OCI-M1 (cell line): ENCODE measurements at places on chromosomes 13 and 19.

GRCh38 chr19:17160908-17161307, 54.2 kb upstream of the USE1 start:
- no peak for DNase-seq

- DNase-seq, result no peak
Observed at GRCh38 chr13:109983447-109983846, 197.1 kb upstream of the IRS2 start.

DNA sequence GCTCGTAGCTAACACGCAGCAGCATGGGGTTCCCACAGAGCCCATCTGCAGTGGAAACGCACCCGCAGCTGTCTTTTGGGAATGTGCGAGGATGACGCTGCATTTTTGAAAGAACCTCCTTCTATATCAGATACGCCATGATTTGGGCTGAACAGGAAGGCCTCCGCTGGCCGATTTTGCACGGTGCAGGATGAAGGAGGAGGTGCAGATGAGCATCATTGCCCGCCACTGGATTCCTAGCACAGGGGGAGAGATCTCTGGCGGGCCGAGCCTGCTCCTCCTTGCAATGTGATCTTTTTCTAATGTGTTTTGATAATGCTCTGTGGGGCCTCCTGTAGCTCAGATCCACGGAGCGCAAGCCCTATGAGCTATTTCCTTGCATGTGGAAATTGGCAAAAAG, 55.5 kb downstream of the EFNB2 start:
- no peak for DNase-seq

DNA sequence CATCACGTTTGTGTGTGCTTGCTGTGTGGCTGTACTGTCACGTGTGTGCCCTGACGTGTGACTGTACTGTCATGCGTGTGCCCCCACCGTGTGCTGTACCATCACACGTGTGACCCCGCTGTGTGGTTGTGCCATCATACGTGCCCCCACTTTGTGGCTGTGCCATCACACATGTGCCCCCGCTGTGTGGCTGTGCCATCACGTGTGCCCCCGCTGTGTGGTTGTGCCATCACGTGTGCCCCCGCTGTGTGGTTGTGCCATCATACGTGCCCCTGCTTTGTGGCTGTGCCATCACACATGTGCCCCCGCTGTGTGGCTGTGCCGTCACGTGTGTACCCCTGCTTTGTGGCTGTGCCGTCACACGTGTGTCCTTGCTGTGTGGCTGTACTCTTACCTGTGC, 25.7 kb downstream of the TFDP1 start:
- no peak for DNase-seq

DNA sequence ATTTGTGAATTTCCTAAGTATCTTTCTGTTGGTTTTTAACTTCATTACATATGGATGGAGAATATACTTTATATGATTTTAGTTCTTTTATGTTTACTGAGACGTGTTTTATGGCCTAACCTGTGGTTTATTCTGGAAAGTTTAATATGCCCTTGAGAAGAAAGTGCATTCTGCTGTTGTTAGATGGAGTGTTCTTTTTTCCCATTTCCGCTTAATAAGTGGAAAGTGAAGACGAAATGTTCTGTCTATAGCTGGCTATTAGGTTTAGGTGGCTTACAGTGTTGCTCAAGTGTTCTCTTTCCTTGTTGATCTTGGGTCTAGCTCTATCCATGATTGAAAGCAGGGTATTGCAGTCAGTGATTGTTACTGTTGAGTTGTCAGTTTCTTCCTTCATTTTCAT, 17.2 kb upstream of the TIMM50 start:
- DNase-seq, result no peak

- peak; percentile 33 for DNase-seq
Observed at GRCh38 chr13:36848199-36848982, 29.4 kb downstream of the RFXAP start.

DNA sequence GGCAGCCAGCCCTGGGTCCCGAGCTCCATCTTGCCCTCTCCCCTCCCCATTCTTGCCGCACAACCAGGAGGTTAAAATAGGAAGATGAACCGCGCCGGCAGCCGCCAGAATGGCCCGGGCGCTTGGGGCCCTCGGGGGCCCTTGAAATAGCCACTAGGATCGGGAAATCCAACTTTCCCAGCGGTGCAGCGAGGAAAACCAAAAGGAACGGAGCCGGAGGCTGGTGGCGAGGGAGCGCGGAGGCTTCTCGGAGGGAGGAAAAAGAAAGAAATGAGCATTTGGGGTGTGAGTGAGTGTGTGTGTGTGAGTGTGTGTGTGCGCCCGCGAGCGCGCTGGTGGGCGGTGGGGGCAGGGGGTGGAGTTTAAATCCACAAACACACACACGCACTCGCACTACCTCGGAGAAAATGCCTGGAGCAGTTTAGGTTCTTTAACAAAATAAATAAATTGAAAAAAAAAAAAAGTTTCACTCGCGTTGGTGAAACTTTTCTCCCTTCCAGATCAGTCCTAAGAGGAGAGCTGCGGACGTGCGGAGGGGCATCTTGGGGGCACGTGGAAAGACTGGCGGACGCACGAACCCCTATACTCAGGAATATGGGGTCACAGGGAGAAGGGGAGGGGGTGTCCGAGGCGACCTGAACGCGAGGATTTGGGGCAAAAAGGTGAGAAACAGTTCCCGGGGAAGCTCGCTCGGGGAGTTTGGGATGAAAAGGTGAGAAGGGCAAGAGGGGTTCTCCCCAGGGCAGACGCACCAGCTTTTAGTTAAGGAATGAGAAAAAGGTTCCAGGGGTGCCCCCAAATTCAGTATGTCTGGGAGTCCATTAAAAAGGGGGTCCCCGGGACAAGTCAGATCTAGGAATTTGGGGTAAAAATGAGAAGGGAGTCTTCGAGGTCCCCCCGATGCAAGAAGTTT, 1.3 kb downstream of the RFX2 start:
- no peak for DNase-seq

DNA sequence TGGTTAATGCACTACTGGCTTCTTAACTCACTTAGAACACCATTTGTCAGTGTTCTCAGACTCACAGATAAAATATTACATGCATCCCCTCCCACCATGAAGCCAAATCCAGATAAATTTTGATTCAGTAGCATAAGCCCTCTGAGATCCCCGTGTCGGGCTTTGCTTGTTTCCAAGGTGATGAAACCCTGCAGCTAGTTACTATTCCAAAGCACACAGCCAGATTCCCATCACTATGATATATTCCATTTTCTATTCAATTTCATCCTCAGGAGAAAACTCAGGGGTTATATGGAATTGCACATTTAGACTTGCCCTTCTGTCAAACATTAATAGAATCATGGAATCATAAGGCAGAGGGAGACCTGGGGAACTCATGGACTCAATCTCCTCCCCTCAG, 9.4 kb upstream of the FAM124A start:
- no peak for DNase-seq

- DNase-seq, result no peak
Observed at GRCh38 chr19:40300668-40301067, 15.5 kb upstream of the AKT2 start.

GRCh38 chr19:8589177-8589714, 12.0 kb upstream of the MYO1F start:
- DNase-seq, result no peak

DNA sequence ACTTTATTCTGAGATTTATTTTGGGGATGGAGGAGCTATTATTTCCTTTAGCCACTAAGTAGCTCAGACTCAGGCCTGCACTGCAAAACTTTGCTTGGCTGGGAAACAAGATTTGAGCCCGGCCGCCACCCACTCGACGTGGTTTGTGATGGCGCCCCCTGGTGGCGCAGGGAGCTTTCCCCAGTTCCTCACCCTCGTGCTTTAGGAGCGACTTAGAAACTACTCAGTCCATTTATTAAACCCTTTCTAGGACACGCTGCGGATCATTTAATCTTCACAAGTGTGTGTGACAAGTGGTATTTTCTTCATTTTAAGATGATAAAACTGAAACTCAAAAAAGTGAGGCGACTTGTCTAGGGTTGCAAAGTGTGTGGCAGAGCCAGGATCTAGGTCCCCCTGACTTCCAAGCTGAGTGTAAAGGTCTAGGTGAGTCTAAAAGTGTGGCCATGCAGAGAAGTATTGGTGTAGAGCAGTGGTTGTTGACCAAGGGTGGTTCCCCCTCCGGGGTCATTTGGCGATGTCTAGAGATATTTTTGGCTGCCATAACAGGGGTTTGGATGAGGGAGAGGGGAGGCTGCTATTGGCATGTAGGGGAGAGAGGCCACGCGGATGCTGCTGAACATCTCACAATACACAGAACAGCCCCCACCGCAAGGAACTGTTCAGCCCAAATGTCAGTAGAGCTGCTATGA, 2.2 kb downstream of the CXCL17 start:
- peak; percentile 89 for DNase-seq

DNA sequence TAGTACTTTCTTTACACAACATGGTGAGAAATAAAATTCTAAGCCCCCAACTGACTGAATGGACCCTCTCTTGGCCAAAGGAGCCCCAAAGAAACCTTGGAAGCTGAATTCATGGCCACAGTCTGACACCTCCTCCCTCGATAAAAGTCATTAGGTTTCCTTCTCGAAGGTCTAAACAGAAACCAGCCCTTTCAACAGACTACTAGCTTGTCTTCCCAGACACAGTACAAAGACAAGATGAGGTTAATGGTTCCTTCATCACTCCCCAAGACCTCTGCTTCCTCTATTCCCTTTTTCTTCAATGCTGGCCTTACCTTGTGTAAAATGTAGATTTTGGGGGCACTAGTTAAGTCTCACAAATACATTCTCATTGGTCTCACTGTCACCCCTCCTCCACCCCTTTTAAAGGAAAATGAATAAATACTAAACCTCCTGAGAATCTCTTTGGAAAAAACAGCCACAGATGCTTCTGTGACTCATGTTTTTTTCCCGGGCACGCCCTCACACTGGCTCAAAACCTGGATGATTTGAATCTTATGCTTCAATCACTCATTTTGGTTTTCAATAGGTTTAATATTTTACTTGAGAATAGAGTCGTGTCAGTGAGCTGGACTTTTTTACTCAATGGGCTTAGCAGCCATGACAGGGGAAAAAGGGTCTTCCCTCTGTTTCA, 65.8 kb upstream of the MED4 start:
- DNase-seq, result peak; percentile 32

DNA sequence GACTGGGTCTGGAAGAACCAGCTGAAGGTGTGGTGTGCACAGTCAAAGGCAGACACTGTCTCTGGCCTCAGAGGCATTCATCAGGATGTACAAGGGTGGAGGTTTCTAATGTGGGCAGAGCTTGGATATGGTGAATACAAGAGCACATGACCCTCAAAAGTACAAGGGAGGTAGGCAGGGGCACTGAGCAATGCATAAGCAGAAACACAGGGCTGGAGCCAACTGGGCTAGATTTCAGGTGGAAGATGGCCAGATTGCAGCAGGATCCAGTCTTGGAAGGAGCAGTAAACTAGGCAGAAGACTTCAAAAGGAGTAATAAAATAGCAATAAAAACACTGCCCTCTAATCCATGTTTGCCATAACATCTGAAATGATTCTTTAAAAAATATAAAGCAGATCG, 417.1 kb downstream of the OLFM4 start:
- no peak for DNase-seq

DNA sequence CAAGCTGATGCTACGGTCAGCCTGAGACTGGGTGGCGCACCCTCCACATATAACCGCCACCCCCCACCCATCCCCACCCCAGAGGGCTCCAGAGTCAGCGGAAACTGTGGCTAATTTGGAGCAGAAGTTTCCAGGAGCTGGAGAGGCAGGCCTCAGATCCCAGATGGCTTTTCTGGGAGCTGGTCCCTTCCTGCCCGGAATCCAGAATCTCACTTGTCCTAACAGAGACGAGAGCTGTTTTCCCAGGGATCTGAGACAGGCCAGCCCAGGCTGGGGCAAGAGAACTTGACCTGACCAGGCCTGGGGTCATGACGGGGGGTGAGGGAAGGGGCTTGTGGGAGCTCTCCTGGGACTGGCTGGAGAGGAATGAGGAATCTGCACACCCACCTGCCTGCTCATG, 6.5 kb downstream of the EPHX3 start:
- DNase-seq, result no peak

GRCh38 chr13:37277435-37278144, 172.1 kb upstream of the CSNK1A1L start:
- no peak for DNase-seq

DNA sequence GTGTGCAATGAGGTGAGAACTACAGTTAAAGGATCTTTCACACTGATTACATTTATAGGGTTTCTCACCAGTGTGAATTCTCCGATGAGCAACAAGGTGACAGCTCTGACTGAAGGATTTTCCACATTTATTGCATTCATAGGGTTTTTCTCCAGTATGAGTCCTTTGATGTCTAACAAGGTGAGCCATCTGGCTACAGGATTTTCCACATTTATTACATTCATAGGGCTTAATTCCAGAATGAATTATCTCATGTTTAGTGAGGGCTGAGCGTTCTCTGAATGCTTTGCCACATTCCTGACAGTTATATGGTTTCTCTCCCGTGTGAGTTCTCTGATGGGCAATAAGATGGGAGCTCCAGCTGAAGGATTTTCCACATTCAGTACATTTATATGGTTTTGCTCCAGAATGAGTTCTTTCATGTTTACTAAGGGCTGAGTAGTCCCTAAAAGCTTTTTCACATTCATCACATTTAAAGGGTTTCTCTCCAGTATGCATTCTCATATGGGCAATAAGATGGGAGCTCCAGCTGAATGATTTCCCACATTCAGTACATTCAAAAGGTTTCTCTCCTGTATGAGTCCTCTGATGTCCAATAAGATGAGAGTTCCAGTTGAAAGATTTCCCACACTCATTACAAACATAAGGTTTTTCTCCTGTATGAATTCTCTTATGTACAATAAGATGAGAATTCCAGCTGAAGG, 4.4 kb upstream of the C19orf18 start:
- DNase-seq, result peak; percentile 42

DNA sequence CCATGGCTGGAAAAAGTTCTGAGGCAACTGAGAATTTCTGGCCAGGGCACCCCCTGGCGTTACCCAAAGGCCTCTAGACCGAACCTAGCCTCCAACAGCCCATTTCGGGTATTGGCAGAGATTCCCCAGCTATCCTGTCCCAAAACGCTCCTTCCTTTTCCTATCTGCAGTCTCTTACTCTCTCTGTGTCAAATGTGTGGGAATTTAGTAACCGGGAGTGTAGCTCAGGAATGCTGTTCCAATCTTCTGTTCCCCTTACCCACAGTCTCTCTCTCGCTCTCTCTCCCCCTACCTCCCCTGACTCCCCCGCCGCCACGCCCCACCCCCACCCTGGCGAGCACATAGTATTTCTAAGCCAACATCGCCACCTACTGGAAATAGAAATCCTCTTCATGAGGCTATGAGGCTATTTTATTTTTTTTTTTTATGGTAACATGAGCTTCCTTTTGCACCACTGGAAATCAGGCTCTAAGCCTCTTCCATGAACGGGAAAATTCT, 27.0 kb downstream of the OXGR1 start:
- DNase-seq, result peak; percentile 48

- no peak for DNase-seq
Observed at GRCh38 chr13:99310382-99311031, 3.3 kb upstream of the GPR183 start.

DNA sequence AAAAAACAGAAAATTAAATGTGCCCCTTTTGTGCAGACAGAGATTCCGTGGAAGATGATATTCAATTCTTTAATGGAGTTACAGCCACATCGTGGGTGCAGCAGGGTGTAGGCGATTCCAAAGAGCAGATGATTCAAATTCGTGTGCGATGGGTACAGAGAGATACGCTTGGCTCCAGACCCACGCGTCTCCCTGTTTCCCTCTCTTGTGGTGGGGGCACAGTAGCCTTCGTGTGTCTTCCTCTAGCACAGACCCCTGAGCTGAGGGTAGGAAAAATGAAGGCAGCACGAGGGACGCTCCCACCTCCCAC, 4.8 kb downstream of the TSPAN16 start:
- no peak for DNase-seq

GRCh38 chr19:56699552-56699951, 28.0 kb upstream of the ZNF835 start:
- no peak for DNase-seq
